Hematopoietic multipotent progenitor cell treated with erythropoietin and hydrocortisone succinate and interleukin-3 and kit ligand, for 4 days (in vitro differentiated cells): ENCODE measurements at places on chromosomes 6 and 20.

DNA sequence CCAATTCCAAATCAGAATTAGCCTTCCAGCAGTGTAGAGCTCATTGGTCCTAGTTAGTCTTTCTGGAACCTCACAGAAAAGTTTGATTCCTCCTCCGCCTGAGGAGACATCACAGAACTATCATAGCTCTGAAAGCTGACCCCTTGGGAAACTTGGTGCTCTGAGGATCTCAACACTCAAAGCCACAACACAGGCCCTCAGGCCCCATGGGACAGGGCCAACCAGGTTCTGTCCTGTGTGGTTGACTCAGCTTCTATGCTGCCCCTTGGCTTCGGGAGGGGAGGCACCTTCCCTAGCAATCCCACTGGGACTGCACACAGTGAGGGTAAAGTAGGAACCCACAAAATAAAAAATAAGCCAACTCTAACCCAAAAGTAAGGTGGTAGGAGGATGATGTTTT, 237.5 kb upstream of the ECI2 start:
- no peak for DNase-seq

GRCh38 chr20:3674447-3674846, 7.4 kb downstream of the ADAM33 start:
- no peak for DNase-seq

- no peak for DNase-seq
Observed at GRCh38 chr20:37895166-37895565, 7.8 kb upstream of the VSTM2L start.

GRCh38 chr20:39111359-39112177, 149.4 kb downstream of the DHX35 start:
- DNase-seq, result no peak

- peak; percentile 93 for DNase-seq
Observed at GRCh38 chr6:137291441-137291840, 72.3 kb upstream of the IFNGR1 start.

GRCh38 chr20:31803552-31804291, 15.4 kb upstream of the MYLK2 start:
- peak; percentile 40 for DNase-seq

- peak; percentile 50 for DNase-seq
Observed at GRCh38 chr6:40640599-40641227, 53.5 kb upstream of the LRFN2 start.
